ENCODE measurements at places on chromosomes 6 and 20.

DNA sequence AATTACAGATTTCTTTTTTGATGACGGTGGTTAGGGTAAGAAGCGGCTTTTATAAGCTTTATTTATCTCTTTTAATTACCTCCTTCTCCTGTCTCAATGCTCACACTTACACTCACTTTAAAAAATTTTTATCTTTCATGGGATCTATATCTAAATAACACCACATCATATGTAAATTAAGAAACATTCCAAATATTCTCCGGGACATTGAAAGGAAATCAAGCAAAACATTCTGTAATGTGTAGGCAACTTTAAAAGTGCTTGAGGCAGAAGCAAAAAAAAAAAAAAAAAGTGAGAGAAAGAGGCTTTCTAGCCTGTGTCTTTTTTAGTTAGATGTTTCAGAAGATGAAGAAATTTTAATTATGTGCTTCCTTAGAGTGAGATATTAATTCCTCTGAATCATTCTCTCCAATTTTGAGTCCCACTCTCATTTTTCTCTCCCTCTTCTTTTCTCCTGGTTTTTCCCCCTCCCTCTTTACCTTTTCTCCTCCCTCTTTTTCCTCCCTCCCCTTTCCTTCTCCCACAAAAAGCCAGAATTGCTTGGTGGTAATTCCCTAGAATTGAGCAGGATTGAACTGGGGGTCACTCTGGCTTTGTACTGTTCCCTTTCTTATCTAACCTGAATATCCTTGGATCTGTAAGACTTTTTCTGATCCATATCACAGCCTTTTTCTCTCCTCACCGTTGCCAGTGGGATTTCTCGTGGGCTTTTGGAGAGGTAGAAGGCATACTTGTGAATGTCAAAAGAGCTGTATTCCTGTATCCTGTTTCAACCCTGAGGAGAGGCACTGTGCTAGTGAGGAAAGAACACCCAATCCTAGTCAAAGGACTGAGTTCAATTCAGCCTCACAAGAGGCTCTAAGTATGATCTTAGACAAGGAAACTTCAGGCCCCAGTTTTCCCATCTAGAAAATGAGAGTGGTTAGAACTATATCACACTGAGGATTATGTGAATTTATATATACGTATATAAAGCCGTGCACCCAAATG is 30.4 kb downstream of the KCNQ5 start:
- DNase-seq = no peak

DNA sequence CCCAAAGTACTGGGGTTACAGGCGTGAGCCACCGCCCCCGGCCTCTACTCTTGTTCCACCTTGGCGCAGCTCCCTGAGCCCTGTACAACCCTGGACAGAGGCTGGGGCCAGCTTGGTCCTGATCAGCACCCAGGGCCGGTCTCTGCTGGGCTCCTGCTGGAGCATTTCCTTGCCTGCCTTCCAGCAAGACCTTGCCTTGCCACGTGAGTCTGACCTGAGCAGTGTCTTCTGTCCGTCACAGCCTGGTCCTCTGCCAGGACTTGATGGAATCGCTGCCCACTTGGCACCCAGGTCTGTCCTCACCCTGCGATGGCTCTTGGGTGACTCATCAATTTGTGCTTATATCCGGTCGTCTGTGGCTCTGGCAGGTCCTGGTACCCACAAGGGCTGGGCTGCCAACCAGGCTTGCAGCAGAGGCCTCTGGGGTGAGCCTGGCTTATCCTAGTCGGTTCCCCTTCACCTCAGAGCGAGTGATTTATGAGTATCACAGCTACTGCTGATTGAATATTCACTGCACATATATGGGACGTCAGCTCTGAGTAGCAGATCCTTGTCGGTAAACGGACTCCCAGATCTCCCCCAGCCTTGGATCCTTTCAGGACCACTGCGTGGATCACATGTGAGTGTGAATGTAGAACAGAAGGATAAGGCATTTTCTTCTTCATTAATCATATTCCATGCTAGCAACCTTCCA is 10.1 kb upstream of the SULF2 start:
- DNase-seq = no peak

DNA sequence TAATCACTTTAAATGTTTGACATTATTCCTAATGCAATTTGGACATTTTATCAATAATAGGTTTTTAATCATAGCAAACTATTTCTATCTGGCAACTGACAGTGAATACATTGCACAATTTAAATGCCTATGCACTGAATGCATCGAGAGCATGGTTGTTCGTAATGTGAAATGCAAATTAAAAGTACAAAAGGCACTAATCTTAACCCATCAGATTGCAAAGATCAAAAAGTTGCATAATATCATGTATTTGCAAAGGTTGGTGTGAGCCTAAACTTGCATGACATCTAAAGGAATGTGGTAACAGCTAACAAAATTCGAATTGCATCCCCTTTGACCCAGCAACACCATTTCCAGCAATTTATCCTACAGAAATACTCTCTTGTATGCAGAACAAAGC is 469.9 kb upstream of the IRAK1BP1 start:
- no peak for DNase-seq

- no peak for DNase-seq
Observed at GRCh38 chr20:13251904-13252297, 30.8 kb downstream of the ISM1 start.

GRCh38 chr20:50450881-50451752 is 59.1 kb upstream of the PTPN1 start:
- DNase-seq = no peak

Data from NCI-H524 treated with DMSO at 0.1 percent for 48 hours (cell line).